AG10803 (cell line): ENCODE measurements at places on chromosomes 1 and 21.

- peak; percentile 95 for DNase-seq
These were observed at the start of gene TMEM167B for GRCh38 chr1:109090196-109091077. Gene TMEM167B, plus strand, starts transcription at chr1:109090764. Its CDS starts 109 bp downstream, at chr1:109090873.

DNA sequence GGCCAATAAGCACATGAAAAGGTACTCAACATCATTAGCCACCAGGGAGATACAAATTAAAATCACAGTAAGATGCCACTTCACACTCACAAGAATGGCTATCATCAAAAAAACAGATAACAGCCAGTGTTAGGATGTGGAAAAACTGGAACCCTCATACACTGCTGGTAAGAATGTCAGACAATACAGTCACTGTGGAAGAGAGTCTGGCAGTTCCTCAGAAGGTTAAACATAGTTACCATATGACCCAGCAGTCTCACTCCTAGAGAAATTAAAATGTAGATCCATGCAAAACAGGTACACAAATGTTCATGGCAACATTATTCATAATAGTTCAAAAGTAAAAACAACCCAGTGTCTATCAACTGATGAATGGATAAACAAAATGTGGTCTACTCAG lies 33.3 kb downstream of the LDLRAD1 start:
- DNase-seq = no peak

DNA sequence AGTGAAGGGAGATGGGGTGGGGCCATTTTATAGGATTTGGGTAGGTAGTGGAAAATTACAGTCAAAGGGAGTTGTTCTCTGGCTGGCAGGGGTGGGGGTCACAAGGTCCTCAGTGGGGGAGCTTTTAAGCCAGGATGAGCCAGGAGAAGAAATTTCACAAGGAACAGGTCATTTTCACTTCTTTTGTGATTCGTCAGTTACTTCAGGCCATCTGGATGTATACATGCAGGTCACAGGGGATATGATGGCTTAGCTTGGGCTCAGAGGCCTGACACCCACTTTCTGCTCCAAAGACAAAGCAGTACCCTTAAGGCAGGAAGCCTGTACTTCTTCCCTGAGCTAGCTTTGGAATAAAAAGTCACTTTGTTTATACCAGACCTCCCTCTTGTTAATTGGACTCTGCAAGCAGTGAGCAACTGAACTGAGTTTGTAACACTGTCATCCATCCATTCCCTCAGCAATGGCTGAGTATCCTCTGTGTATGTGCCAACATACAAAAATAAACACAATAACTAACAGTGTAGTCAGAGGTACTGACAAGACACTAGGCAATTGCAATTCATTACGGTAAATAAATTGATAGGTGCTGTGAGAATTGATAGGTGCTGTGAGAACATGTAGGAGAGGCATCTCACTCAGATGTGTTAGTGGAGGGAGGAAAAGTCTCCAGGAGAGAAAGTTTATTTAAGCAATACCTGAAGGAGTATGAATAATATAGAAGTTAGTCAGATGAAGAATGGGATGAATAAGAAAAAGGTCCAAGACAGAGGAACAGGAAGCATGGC lies 14.7 kb upstream of the RGS2 start:
- no peak for DNase-seq

DNA sequence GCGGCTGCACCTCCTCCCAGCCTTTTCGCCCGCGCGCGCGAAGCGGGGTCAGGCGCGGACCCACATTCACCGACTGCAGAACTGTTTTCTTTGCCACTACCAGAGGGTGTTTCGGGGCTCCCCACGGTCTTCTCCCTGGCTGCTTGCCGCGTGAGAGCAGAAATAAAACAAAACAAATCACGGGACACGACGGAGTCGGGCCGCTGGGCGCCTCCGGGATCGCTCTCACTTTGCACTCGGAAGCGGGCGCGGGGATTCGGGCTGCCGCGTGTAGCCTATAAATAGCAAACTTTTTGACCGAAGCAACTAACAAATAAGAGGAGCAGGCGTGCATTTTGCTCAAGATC lies 412.3 kb upstream of the ESRRG start:
- no peak for DNase-seq
